Airway epithelial cell (primary cell): ENCODE measurements at places on chromosomes 7 and 10. TPM values are rescaled to one million over a fixed set of nuclear protein-coding genes. Genes with fewer than 3 reads are reported as not detected.

Gene KLF6
- 35.2 and 40.6 TPM in 2 replicates for total RNA-seq

Gene LRGUK
- total RNA-seq: not detected in 2 replicates

Gene ANXA7
- 72.2 and 95.4 TPM in 2 replicates for total RNA-seq

Gene PNLIP
- not detected in 2 replicates for total RNA-seq

Gene LIPN
- total RNA-seq: 0.42 and 0.93 TPM in 2 replicates
